Occipital lobe (tissue), 3 donors: ENCODE measurements at places on chromosomes 1 and 21.
A peak's percentile ranks its signal among the peaks of the same experiment; 100 is the strongest.

DNA sequence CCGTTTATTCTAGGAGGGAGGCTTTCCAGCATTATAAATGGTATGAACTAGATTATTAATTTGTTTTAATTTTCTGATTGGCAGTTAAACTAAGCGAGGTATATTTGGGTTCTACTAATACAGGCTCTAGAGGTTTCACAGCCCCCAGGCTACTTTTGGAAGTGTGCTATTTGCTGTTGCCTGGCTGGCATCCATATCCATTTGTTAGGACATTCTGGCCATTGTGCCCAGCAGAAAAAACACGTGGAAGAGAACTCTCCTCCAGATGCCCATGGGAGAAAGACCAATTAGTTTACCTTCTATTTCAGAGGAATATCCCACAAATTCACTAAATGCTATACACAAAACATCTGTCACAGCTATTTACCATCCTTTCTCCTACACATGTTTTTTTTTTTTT lies 29.3 kb downstream of the MACO1 start:
- no peak for DNase-seq

GRCh38 chr1:73100216-73100615 lies 817.9 kb upstream of the NEGR1 start:
- no peak for DNase-seq

- no peak for DNase-seq
Observed at GRCh38 chr1:100347009-100347966, 5.0 kb upstream of the CDC14A start.

GRCh38 chr21:39461419-39461818 lies 9.6 kb downstream of the SH3BGR start:
- no peak for DNase-seq

GRCh38 chr1:21926814-21927532 lies 10.1 kb downstream of the HSPG2 start:
- DNase-seq: no peak

DNA sequence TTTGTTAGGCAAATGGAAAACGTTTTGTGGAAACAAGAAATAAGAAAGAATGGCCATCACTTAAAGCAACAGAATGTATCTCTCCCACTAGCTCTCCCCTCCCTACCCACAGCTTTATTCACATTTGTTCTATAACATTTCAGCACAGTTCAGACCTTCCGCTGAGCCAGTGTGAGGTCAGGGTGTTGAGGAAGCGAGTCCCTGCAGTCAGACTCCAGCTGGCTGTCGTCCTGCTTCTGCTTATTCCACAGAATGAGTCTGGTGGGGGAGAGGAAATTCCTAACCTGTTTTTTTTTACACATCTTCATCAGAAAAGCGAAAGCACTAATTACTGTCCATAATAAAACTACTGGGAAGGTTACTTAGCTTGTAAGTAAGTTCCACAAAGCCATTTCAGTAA lies 39.0 kb downstream of the MRPL39 start:
- DNase-seq: no peak

DNA sequence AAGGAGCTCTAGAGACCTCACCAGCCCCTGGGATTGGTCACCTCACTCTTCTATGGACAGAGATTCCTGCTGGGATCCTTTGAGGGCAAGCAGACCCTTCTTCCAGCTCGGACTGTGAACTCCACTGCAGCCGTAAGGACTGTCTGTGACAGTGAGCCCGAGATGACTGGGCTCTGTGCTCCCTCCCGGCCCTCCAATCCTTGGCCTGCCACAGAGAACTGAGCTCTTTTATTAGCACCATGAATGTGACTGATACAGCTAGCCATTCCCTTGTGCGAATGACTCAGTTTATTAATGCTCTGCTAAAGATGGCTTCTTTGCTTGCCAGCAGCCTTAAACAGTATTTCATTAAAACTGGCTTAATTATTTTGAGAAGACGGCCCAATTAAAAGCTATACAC lies 194.6 kb upstream of the LMO4 start:
- peak; percentile 59 for DNase-seq

- DNase-seq: no peak
Observed at GRCh38 chr1:234745844-234746797, 136.1 kb upstream of the IRF2BP2 start.

GRCh38 chr1:200373811-200374231 lies 36.0 kb downstream of the ZNF281 start:
- DNase-seq: no peak

GRCh38 chr1:236489710-236490377 lies 33.9 kb upstream of the LGALS8 start:
- DNase-seq: no peak

- DNase-seq: peak; percentile 27
Observed at GRCh38 chr1:214280386-214281020, 456 bp upstream of the SMYD2 start.

- no peak for DNase-seq
Observed at GRCh38 chr1:57067863-57068262, 102.0 kb upstream of the C8B start.

GRCh38 chr1:152546704-152547103 lies 19.9 kb downstream of the LCE3E start:
- DNase-seq: no peak

GRCh38 chr1:79499541-79499940 lies 493.0 kb upstream of the ADGRL4 start:
- DNase-seq: no peak

DNA sequence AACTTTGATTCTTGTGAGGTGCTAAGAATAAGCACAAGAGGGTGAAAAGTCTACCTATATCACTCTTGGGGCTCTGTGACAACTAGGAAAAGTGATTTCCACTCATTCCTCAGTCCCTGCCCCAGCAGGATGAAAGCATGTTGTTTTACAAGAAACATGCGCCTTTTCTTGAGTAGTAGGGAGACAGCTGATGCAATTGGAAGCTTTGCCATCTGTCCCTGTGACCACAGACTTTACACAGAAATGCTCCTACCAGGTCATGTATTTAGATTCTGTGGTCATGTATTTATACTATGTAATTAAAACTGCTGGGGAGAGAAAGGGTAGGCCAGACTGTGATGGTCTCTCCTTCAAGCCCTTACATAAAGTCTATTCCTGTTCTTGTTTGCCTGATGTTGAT lies 445.5 kb downstream of the PTPRC start:
- no peak for DNase-seq

GRCh38 chr1:162387226-162388082 lies 5.9 kb downstream of the C1orf226 start:
- no peak for DNase-seq

GRCh38 chr1:5887349-5887970 lies 104.8 kb downstream of the NPHP4 start:
- no peak for DNase-seq

GRCh38 chr1:110600716-110601115 lies 5.4 kb downstream of the KCNA2 start:
- DNase-seq: no peak

GRCh38 chr1:170663404-170664092 lies 383 bp upstream of the PRRX1 start:
- DNase-seq: no peak

DNA sequence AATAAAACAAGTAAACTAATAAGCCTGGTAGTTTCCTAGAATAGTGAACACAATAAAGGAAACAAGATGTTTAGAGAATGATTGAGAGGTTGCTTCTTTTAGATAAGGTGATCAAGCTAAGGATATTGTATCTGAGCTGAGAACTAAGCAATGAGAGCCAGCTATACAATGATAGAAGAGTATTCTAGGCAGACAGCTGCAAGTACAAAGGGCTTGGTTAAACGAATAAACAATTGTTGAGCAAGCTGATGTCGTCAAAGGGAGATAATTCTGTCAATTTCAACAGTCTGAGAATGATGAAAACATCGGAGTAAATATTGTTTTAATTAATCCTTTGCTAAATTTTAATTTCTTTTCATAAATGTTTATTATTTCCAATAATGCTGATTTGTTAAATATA lies 5.5 kb upstream of the FH start:
- DNase-seq: no peak

DNA sequence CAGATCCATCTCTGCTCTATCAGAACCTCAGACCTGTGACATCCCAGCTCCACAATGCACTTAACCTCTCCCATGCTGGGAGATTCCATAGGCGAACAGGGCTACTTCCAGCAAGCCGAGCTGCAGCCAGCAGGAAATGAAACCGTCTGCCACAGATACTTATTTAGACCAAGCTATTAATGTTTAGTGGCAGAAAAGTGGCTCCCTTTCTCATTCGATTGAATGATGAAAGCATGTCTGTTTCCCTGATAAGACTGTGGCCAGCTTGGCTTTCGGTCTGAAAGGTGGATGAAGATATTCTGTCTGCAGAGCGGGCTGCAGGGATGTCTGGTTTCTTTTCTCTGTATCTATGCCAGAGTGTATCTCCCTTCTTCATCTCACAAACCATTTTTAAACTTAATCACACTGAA lies 146.4 kb downstream of the GREM2 start:
- DNase-seq: no peak

GRCh38 chr21:42012344-42012743 lies 2.2 kb upstream of the ZBTB21 start:
- no peak for DNase-seq

DNA sequence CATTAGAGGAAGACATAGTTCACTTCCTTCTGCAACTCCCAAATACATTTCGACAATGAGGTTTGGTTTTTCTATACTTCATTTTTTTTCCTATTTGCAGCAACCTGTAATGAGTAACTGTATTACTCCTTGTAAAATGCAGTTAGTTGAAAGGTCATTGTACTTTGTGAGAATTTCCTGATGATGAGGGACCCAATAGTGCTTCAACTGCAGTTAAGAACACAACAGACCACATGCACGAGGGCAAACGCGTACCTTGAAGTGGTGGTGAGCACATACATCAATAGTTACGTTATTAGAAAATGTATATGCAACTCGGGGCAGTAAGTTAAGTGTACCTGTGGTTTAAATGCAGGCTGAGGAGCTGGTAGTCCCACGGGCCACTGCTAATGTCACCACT lies 171.8 kb downstream of the GABPA start:
- no peak for DNase-seq

- peak; percentile 41 for DNase-seq
Observed at GRCh38 chr1:54287176-54287650, 87.2 kb downstream of the MRPL37 start.

- DNase-seq: no peak
Observed at GRCh38 chr1:2135441-2135841, 59.1 kb downstream of the FAAP20 start.

- DNase-seq: no peak
Observed at GRCh38 chr1:241992734-241993133, 6.2 kb downstream of the MAP1LC3C start.

DNA sequence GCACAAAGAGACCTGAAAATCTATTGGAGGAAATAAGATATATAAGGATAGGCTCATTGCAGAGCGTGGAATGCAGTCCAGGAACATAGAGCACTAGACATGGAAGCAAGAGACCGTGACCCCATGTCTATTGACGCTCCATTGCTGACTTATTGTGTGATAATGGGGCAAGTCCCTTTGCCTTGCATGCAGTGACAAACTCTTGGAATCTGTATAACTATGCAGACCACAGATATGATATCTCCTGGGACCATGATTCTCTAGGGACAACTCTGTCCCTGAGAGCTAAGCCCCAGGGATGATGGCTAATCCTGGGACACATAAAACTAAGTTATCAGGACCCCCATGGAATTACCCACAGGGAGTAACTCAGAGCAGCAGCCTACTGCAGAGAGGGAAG lies 73.1 kb upstream of the PRDX6 start:
- DNase-seq: no peak

DNA sequence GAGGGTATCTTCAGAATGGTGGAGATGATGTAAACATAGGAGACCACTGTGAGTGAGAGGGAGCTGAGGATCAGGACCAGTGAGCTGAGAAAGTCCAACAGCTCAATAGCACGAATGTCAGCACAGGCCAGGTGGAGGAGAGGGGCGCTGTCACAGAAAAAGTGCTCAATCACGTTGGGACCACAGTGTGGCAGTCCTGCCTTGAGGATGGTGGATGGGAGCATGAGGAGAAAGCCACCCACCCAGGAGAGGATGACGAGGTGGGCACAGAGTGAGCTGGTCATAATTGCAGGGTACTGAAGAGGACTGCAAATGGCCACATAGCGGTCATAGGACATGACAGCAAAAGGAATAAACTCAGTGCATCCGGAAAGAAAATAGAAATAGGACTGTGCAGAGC lies 8.1 kb downstream of the OR11L1 start:
- DNase-seq: no peak

DNA sequence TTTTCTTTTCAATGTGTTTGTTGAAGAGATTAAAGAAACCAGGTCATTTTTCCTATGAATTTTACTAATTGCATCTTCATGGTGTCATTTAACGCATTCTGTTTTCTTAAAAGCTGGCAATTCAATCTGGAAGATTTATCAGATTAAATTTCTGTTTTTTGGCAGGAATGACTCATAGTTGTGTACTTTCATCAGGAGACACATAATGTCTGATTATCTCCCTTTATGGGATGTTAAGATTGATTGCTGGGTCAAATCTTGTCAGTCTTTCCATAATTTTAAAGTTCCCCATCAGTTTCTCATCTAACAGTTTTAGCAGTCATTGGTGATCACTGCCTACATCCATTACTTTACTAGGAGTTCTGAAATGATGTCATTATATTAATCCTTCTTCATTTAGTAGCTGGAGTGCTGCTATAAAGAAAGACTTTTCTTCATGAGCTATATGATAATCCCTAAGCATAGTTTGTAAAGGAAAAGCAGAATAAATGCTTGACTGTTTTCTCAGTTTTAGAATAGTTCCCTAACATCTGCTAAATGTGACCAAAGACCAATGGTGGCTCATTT lies 72.8 kb upstream of the MAP10 start:
- no peak for DNase-seq

- DNase-seq: no peak
Observed at GRCh38 chr1:28086651-28087050, 1.8 kb downstream of the EYA3 start.

GRCh38 chr1:3315399-3316339 lies 138.8 kb upstream of the ARHGEF16 start:
- no peak for DNase-seq
